Activated T-helper 1 cell treated with Interleukin-2 at 50 U/mL for 16 hours (primary cell): ENCODE measurements at places on chromosomes 11 and 22.

GRCh38 chr11:64872790-64873488 lies 5.5 kb downstream of the EHD1 start:
- DNase-seq = no peak

GRCh38 chr22:23857606-23858483 lies at the start of gene SLC2A11:
Gene SLC2A11 (plus strand): TSS chr22:23857875. CDS start chr22:23858000, 125 bp downstream.
- DNase-seq = peak; percentile 90

GRCh38 chr22:20218987-20219386 lies 49.1 kb downstream of the RTN4R start:
- DNase-seq = no peak

DNA sequence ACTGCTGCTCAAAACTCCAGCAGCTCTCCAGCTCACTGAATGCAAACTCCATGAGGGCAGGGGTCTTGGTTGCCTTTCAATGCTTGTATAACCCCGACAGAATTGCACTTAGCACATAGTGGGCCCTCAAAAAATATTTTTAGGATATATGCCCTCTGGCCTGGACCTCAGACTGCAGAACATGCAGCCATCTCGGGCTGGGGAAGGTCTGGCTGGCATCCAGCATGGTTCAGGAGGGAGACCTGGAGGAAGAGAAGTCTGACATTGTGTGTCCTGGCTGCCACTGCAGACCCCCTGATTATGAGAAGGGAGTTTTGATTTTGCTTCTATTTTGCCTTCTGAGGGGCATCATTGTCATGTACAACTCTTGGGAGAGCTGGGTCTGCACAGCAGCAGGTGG lies 109.5 kb upstream of the PARVA start:
- no peak for DNase-seq

- no peak for DNase-seq
Measured at GRCh38 chr11:95104856-95105255, 15.2 kb downstream of the ENDOD1 start.

DNA sequence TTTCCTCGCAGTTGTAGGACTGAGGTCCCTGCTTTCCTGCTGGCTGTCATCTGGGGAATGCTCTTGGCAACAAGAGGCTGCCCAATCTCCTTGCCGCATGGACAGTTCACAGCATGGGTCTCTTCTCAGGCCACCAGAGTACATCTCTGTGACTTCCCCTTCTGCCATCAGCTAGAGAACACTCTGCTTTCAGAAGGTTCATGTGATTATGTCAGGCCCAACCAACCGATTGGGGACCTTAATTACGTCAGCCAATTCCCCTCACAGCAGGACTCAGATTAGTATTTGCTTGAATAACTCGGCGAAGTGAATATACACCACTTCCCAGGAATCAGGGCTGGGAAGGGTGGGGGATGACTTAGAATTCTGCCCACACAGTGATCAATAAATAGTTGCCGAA lies 61.9 kb upstream of the CSNK2A3 start:
- DNase-seq = no peak

DNA sequence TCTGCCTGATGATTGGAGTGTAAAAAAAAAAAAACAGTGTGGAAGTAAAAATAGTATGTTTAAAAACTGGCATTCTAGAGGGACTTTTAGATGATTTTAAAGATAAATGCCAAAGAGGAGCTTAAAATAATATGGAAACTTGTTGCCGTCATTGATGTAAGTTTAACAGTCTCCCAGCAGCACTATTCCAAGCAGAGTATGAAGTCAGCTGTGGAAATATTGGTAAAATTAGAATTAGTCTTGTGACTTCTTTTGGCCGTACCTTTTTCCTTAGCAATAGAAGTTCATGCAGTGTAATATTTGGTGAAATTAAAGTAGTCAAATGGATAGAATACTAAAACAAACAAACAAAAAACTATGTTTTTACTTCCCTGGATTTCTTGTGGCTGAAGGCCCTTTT lies 134.9 kb downstream of the METTL15 start:
- DNase-seq = no peak

- no peak for DNase-seq
Measured at GRCh38 chr22:40057652-40058051, 62.9 kb downstream of the FAM83F start.

GRCh38 chr11:8768625-8769333 lies 86.2 kb downstream of the RPL27A start:
- no peak for DNase-seq

- DNase-seq = no peak
Measured at GRCh38 chr11:57354699-57355098, 16.5 kb downstream of the P2RX3 start.

DNA sequence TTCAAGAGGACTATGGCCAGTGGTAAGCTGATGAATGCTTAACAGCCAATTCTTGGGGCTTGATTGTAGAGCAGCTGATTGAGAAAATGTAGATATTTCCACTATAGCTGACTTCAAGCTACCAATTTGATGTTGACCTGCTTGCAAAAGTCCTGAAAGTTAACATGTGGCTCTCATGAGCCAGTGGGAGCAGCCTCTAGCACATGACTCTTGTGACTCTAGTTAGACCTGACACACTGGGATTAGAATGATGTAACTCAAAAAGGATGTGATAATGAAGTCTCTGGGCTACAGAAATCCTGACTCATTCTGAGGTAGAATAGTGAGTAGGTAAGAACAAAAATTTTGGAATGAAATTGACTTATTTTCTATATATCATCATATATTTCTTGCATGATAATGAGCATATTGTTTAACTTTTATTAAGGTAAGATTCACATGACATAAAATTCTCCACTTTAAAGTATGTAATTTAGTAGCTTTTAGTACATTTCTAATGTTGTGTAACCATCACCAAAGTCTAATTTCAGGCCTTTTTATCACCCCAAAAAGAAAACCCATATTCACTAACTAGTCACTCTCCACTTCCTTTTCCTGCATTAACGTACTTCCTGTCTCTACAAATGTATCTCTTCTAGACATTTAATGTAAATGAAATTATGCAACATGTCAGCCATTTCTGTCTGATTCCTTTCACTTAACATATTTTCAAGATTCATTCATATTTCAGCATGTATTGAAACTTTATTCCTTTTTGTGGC lies 16.1 kb upstream of the OR52H1 start:
- no peak for DNase-seq

- DNase-seq = no peak
Measured at GRCh38 chr22:41919357-41920224, 4.7 kb upstream of the SHISA8 start.

DNA sequence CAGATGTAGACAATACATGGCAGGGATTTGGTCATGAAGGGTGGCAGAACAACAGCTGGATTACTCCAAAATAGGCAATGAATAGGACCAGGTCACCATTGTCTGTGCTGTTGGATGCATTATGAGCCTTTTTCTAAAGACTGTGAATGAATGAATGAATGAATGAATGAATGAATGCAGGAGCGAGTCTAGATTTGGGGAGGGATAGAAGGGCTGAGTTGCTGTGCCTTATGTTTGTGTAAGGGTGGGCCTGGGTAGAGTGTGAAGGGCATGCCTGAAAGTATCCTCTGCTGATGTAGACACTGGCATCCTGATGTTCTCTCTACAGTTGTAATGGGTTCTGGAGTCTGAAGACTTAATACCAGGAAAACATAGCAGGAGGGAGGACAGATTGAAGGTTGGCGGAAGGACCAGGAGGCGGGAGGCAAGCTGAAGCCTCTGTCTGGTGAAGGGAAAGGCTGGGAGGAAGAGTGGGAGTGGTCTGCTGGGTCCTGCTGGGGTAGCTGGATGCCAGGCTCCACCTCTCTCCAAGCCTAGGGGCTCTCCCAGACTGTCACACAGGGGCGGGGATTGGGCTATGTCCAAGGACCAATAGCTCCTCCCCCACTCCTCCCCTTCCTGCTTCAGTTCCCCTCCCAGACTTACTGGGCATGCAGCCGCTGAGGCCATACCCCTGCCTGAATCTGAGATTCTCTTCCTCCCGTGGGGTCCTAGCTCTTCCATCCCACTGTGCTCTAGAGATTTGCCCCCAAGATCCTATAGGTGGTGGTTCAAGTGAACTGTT lies 4.8 kb downstream of the TRIM3 start:
- DNase-seq = no peak
